Activated T-helper 1 cell treated with Interleukin-2 at 50 U/mL for 16 hours (primary cell): ENCODE measurements at places on chromosomes 12 and 14.

DNA sequence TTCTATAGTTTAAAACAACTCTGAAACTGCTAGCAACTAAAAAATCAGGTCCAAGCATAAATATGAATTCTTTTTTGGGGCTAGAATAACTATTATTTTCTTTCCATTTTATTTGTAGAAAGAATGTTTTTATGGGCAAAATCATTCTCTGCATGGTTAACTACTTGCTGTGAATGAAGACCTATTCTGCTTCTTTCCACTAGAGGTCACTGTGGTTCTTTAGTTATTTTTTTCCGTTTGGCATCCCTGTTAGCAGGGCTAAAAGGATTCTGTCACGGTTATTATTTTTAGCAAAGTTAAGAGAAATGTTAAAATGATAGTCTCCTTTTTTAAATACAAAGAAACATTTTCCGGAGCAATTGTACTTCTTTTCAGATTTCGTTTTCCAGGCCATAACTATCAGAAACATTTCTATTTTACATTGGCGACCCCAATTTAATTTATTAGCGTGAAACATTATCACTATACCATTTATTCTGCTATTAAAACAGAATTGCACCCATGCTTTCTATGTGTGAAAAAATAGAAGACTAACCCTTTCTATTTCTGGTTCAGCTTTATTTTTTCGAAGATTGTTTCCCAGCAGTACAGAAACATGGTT is 404.8 kb downstream of the ATP23 start:
- no peak for DNase-seq

- DNase-seq, result no peak
Measured at GRCh38 chr14:74267588-74267987, 28.3 kb downstream of the VSX2 start.

GRCh38 chr12:95316798-95317197 is 99.2 kb downstream of the VEZT start:
- DNase-seq, result no peak

GRCh38 chr12:56414401-56414800 is 34.8 kb downstream of the TIMELESS start:
- DNase-seq, result no peak

DNA sequence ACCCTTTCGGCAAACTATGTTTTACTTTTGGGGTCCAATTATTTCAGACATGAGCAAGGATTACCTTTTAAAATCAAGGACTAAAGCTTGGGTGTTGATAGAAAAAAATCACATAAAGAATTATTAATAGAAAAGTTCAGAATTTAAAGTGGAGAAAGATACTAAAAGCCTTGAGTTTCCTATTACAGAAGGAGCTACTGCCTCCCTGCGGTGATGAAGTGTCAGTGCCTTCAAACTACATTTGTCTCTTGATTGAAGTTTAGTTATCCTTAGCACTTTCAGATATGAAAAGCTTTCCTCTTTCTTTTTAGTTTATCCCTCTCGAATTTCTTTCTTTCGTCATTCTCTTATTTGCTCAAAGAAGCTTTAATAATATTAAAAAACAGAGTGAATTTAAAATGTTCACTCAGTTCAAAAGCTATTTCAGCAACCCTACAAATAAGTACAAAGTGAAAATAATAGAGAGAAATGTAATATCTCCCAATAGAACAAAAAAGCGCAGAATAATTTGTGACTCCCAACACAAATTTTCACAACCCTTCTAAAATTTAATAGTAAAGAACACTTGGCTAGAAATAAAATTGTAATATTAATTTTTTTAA is 87.6 kb downstream of the SEC23A start:
- no peak for DNase-seq

- no peak for DNase-seq
Measured at GRCh38 chr14:57403521-57403864, 13.1 kb downstream of the NAA30 start.

DNA sequence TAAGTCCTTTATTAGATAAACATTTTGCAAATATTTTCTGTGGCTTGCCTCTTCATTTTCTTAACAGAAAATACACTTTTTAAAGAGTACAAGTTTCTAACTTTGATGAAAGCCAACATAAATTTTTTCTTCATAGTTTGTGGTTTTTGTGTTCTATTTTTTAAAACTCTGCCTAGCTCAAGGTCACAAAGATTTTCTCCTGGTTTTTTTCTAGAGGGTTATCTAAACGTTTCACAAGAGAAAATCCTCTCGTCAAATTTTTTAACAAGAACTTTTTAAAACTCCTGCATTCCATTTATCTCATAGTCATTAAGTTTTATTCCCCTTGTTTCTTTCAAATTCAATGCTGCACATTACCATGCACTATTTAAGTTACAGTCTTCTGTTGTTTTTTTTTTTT is 8.2 kb downstream of the AREL1 start:
- no peak for DNase-seq

DNA sequence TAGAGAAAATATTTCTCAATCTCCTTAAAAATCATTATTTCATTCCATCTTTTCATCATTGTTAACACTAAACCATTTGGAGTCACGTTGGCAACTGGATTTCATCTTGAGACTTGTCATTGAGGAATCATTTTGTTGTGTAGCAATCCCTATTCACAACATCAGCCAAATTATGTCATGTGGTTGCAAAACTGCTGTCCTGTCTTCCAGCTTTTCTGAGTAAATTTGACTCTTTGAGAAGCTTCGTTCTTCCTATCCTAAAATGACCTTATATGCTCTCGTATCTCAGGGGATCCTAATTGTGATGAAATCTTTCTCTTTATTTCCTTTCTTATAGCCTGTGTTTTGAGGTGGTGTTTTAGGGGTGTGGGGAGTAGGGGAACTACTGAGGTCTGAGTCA is 30.6 kb upstream of the KICS2 start:
- no peak for DNase-seq

- DNase-seq, result peak; percentile 52
Measured at GRCh38 chr14:77024171-77024691, 4.3 kb downstream of the IRF2BPL start.

DNA sequence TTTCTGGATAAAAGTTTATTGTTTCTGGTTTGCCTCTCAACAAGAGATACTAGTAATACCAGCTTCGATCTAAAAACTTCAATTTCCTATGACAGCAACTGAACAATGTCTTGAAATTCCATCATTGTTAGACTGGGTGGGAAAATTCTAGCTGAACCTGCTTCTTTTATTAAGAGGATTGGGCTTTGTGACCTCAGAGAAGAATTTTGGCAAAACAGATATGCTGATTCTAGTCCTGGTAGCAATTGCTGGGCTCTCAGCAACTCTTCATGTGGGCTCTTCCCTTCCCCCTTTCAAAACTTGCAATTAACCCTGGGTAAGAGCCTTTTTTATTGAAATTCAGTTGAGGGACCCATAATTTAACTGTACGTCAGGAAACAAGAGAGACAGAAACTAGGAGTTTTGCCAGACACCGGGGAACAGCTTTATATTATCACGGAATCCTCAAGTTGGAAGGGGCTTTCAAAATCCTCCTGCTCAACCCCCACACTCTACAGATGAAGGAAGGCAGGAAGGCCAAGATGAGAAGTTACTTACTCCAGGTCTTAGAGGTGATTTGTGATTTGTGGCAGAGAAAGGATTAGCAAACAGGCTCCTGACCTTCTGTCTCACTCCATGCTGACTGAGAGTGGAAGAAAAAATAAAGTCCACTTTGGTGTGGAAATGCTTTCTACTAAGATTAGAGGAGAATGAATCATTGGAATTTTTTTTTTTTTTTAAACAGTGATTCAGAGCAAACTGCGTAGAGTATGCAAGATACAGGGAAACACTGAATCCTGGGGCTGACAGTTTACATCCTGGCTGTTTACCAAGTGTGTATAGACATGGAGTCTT is 239.0 kb upstream of the ATP2B1 start:
- no peak for DNase-seq

DNA sequence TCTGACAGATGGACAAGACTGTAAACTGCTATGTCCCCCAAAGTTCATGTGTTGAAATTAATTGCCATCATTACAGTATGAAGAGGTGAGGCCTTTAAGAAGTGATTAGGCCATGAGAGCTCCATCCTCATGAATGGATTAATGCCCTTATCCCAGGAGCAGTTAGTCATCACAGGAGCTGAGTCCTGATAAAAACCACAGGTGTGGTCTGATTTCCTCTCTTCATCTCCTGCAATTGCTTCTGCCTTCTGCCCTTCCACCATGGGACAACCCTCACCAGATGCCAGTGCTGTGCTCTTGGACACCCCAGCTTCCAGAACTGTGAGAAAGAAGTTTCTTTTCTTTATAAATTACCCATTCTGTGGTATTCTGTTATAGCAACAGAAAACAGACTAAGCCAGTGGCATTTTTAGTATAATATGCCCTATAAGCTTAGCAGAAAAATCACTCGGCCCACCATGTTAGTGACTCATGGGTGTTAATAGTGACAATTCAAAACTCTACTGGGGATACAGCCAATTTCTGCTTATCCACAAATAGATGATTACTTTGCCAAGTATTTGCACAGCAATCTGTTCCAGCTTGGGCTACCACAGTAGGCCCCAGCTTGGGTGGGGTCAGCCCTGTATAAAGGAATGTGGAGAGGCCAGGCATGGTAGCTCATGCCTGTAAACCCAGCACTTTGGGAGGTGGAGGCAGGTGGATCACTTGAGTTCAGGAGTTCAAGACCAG is 129.0 kb upstream of the BCL2L14 start:
- no peak for DNase-seq

DNA sequence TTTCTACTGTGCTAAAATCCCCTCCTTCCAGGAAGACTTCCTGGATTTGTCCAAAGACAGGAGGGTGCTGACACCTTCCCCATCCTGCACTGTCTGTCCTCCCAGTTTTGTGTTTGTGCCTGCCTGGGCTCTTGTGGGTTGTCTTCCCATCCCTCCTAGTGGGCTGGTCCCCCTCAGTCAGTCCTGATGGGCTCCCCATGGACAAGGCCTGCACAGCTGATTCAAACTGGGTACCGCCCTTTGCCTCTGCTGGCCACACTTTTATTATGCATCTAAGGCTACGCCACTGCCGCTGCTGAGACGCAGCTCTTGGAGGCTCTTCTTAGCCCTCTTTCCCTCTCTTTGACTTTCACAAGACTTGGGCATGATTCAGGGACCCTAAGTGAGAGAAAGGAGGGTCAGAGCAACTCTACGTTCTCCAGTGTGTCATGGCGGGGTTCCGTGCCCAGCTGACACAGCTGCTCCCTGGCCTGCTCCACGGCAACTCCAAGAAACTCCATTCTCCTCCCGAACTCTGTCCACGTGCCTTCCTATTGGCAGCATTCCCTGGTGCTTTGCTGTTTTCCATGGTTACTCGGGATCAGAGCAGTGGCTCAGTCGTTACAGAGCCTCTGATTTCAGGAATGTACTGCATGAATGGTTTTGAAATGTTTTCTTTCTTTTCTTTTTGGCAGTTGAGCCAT is 3.8 kb upstream of the KRT85 start:
- no peak for DNase-seq

- no peak for DNase-seq
Measured at GRCh38 chr14:31858868-31859267, 218.2 kb upstream of the ARHGAP5 start.

- DNase-seq, result no peak
Measured at GRCh38 chr12:7038591-7038990, 20.3 kb upstream of the LPCAT3 start.

DNA sequence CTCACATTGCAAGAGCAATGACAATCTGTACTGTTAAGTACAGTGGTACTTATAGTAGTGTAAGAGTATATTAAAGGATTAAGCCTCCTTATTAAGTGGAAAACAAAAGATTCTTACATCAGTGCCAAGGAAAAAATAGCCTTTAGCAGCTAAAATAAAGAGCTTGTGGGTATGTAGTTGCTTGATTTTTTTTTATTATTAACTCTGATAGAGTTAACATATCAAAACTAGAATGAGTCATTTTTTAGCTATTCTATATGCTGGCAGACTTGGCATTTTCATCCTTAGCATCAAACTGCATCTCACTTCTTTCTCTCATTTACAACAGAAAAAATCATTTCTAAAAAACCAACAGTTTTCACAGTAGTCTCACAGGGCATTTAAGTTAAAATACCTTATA is 86.5 kb downstream of the ATP2B1 start:
- no peak for DNase-seq

GRCh38 chr14:77271113-77271710 is at the start of gene NGB:
Gene NGB (minus strand): TSS chr14:77271206. CDS start chr14:77270937, 269 bp downstream.
- no peak for DNase-seq

DNA sequence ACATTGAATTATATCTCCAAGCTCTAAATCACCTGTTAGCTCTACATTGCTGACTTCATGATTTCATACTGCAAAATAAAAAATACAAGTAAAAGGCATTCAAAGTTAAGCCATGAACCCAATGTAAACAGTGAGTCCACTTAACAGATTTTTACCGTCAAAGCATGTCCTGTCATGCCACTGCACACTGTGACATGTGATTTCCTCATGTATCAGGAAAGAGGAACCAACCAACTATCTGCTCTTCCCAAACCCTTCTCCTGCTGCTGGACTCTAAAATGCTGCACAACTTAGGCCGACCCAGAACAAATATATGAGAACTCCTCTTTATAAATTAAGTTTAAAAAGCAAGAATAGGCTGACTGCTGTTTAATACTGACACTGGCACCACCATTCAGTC is 37.5 kb downstream of the TM7SF3 start:
- DNase-seq, result no peak

- DNase-seq, result no peak
Measured at GRCh38 chr12:50003595-50003994, 21.7 kb downstream of the RACGAP1 start.

GRCh38 chr12:24900196-24900595 is 48.7 kb downstream of the BCAT1 start:
- DNase-seq, result no peak

- DNase-seq, result no peak
Measured at GRCh38 chr14:19878029-19878642, 3.2 kb downstream of the OR4K2 start.

- DNase-seq, result no peak
Measured at GRCh38 chr12:4044736-4045730, 171.8 kb upstream of the PARP11 start.

DNA sequence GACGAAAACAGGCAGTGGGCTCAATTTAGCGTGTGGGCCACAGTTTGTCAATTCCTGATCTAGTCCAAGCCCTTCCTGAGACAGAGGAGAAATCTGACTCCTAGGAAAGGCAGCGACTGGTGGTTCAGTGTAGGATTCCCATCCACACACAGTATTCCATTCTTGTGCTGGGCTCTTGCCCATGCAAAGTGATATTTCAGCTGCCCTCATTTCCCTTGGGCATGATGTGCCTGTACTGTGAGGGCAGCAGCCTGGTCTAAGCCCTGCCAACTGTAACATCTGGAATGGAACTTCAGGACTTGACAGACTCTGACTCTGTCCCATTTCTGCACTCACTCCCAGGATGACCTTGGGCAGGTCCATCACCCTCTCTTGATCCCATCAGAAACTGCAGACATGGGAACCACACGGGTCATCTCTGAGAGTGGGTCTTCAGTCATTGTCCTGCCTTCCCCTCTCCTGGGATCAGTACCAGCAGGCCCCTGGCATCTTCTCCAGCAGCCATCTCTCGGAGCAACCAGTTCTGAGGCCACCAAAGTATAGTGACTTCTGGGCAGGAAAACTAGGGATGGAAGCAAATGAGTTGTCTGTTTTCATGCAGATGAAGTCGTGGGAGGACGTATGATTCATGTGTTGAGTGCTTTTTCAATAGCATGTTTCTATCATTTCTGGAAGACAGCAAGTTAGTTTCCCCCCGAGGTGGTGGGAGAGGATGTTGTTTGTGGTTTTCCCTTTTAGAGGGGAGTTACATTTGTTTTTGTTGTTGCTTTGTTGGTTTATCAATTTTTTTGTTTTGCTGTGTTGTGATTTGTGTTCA is 54.2 kb upstream of the BCL2L14 start:
- DNase-seq, result no peak

GRCh38 chr14:37584211-37585100 is 10.6 kb downstream of the FOXA1 start:
- DNase-seq, result no peak
